ENCODE measurements at places on chromosomes 6 and 20. TPM values are rescaled to one million over a fixed set of nuclear protein-coding genes. Genes with fewer than 3 reads are reported as not detected.

The PARD6B gene
- 4.3 TPM for total RNA-seq

The SLA2 gene
- total RNA-seq = not detected

The HBS1L gene
- 50.5 TPM for total RNA-seq

The SYCP2 gene
- total RNA-seq = 0.21 TPM

The SNRPB2 gene
- 45.2 TPM for total RNA-seq

The ZFP57 gene
- total RNA-seq = 1.3 TPM

The MMP24OS gene
- 15.9 TPM for total RNA-seq

The RIPOR2 gene
- total RNA-seq = 0.21 TPM

The LINC00237 gene
- not detected for total RNA-seq

The MAFB gene
- total RNA-seq = 4.8 TPM

The DNMT3B gene
- total RNA-seq = 2.5 TPM

The PLEKHG1 gene
- total RNA-seq = 16.2 TPM

The ULBP3 gene
- total RNA-seq = 14.7 TPM

The TMEM200A gene
- total RNA-seq = 0.98 TPM

The CNKSR3 gene
- total RNA-seq = 3.2 TPM

The FKBP1C gene
- not detected for total RNA-seq

The SLC22A2 gene
- not detected for total RNA-seq

The EGFL8 gene
- 6.0 TPM for total RNA-seq

The APCDD1L gene
- 1.5 TPM for total RNA-seq

The E2F1 gene
- 7.1 TPM for total RNA-seq

The MEI4 gene
- not detected for total RNA-seq

The C20orf141 gene
- total RNA-seq = not detected

The HSPA1L gene
- 0.14 TPM for total RNA-seq

The MAN1A1 gene
- 1.6 TPM for total RNA-seq

The ALDH8A1 gene
- total RNA-seq = 0.70 TPM

The CTSZ gene
- 57.8 TPM for total RNA-seq

The LIN28B gene
- total RNA-seq = not detected

The NKX2-2 gene
- total RNA-seq = not detected

The SNPH gene
- 3.6 TPM for total RNA-seq

The RNF182 gene
- total RNA-seq = not detected

Data from airway epithelial cell (primary cell).